ENCODE measurements at places on chromosomes 3 and 15. TPM values are rescaled to one million over a fixed set of nuclear protein-coding genes. Genes with fewer than 3 reads are reported as not detected.
A peak's percentile ranks its signal among the peaks of the same experiment; 100 is the strongest.

The GOLGA8J gene
- total RNA-seq: 0.44 TPM

The MYO5A gene
- 77.4 TPM for total RNA-seq

The RARB gene
- total RNA-seq: 20.1 TPM

The AMIGO3 gene
- 0.98 TPM for total RNA-seq

The UBP1 gene
- total RNA-seq: 73.8 TPM

GRCh38 chr3:140719841-140720614 is 42.2 kb downstream of the TRIM42 start:
- DNase-seq: peak; percentile 19

- DNase-seq: no peak
Measured at GRCh38 chr3:25438791-25439555, 10.9 kb downstream of the RARB start.

DNA sequence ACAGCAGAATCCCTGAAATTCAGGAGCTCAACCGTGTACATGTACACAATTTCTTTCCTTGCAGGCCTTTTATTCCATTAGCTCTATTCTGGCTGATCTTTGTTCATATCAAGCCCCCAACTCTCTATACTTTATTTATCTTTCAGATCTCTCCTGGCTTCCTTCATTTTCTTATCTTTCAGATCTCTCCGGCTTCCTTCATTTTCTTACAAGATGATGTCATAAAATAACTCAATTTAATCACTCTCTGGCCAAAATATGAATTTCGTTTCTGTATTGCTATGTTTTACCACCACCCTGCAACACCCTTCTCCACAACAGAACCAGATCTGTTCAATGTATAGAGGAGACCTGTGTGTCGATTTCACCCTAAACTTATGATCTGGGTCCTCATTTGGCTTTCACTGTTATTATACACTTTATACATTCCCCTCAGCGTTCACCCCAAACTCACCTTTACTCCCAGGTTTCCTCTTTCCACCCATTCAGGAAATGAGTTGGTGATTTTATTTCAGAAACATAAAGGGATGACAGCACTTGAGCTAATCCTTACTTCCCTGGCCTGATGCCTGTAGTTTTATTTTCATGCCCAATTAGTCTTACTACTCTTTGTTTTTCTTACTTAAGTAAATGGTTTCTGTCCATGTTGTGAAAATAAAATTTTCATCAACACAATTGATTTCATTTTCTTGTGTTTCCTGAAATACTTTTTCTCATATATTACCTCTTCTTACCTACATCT is 195.5 kb downstream of the BCHE start:
- DNase-seq: no peak

- no peak for DNase-seq
Measured at GRCh38 chr3:80439490-80439889, 671.7 kb upstream of the ROBO1 start.

- no peak for DNase-seq
Measured at GRCh38 chr3:4898454-4899313, 80.6 kb upstream of the BHLHE40 start.

DNA sequence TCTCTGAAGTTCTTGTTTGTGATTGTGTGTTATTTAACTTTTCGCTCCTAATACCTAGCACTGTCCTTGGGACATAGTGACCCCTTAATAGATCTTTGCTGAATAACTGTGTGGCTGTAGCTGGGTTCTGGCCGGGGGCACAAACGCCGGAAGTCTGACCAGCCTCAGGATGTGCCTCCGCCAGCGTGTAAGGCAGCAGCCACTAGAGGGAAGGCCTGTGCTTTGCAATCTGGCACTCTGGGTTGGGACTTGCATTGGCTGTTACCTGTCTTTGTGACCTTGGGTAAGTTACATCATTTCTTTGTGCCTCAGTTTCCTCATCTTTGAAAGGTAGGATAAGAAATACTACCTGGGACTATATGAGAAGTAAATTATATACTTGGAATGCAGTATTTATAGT is 158.7 kb downstream of the GHSR start:
- no peak for DNase-seq
